SW480 (cell line): ENCODE measurements at places on chromosomes 1 and 21.

DNA sequence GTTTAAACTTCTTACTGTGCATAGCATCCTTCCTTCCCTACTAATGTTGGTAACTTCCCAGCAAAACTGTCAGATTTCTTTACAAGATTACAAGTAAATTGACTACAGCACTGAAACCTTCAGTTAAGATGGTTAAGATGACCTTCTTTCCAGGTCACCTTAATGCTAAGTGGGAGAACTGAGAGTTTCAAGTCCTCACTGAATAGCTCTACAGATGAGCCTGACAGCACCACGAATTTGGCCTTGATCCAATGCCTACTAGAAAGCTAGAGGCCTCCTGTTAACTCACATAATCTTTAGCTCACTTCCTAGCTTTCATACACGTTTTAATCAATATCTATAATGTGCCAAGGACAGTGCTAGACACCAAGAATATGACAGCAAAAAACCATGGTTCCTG is 276.0 kb upstream of the PLD5 start:
- no peak for DNase-seq

- DNase-seq, result peak; percentile 93
Measured at GRCh38 chr1:153533689-153534201, 2.0 kb downstream of the S100A6 start.

DNA sequence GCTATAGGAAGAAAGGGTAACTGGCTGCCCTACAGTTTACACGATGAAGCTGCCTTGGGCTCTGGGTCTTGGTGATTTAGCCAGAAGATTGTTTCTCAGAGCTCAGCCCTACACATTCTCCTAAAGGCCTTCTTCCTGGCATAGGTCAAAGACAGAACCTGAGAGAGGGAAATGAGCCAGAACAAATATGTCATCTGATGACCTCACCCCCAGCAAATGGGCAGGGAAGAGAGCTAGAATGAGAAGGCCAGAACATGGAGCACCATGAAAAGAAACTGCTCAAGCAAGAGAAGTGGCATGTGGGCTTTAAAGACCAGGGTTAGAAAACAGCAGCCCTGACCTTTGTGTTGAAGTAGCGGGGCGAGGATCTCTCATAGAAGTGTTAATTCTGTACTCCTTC is 5.5 kb upstream of the ILDR2 start:
- DNase-seq, result no peak

GRCh38 chr21:36456729-36457414 is 23.1 kb downstream of the CLDN14 start:
- no peak for DNase-seq

- peak; percentile 20 for DNase-seq
Measured at GRCh38 chr1:53330819-53331218, 2.9 kb upstream of the LRP8 start.

DNA sequence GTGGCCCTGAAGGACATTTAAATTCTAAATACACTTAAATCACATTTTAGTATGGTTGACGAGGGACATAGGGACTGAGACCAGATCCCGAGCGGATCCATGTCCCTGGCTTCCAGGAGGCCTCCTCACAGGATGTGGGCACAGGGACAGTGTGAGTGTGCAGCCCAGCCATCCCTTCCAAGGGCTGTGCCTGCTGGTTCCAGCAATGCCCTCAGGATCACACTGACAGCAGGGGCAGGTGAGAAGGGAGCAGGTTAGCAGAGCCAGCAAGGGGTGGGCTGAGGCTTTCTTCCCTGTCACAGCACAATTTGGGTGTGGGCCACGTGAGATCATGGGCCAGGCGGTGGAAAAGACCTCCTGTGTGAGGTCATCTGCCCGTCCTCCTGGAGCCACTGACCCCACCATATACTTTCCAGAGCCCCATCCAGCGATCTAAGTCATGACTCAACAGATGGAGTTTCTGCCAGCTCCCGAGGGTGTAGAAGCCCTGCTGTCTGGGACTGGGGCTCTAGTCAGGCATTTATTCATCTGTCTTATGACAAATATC is 37.0 kb upstream of the PRSS38 start:
- no peak for DNase-seq

DNA sequence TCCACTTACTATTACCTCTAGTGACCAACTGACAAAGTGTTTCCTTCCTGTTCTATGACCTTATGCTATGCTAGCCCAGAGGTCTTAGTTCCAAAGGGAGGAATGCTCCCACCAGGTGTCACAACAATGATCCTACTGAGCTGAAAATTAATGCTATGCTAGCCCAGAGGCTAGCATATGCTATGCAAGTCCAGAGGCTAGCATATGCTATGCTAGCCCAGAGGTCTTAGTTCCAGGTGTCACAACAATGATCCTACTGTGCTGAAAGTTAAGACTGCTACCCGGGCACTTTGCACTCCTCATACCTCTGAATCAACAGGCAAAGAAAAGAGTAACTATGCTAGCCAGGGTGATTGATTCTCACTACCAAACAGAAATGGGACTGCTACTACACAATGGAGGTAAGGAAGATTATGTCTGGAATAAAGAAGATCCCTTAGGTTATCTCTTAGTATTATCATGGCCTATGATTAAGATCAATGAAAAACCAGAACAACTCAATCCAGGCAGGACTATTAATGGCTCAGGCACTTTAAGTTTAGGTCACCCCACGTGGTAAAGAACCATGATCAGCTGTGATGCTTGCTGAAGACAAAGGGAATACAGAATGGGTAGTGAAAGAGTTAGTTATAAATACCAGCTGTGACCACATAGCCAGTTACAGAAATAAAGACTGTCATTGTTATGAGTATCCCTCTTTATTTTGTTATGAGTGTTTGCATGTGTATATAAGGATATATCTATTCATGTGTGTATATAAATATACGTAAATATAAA is 114.1 kb downstream of the CSMD2 start:
- no peak for DNase-seq

GRCh38 chr1:174740249-174740968 is 259.3 kb upstream of the CACYBP start:
- DNase-seq, result no peak

DNA sequence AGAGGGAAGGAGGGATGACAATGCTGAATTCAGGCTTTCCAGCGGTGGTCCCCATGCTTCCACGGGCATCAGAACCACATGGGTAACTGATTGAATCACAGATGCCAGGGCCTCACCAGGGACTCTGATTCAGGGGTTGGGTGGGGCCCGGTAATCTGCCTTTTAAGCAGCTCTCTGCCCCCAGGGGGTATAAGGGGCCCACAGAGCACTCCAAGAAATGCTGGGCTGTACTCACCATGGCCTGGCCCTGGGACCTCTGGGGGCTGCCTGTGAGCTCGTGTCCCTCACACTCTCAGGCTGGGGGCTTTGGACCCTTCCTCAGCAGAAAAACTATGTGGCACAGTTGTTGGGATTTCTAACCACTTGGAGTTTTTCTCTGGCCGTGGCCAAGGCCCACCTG is 70.6 kb downstream of the ARHGEF10L start:
- DNase-seq, result no peak

GRCh38 chr1:214418391-214418790 is 133.0 kb downstream of the PTPN14 start:
- DNase-seq, result no peak

GRCh38 chr1:58398714-58399113 is 147.8 kb downstream of the OMA1 start:
- DNase-seq, result no peak

DNA sequence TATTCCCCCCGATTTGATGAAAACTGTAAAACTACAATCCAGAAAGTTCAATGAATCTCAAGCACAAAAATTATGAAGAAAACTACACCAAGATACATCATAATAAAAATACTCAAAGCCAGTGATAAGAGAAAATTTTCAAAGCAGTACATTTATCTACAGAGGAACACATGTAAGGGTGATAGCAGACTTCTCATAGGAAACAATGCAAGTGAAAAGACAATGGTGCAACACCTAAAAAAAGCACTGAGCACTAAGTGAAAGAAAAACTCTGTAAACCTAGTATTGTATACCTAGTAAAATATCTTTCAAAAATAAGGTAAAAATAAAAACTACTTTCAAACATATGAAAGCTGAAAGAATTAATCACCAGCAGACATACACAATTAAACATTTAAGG is 76.1 kb upstream of the IRF2BP2 start:
- peak; percentile 31 for DNase-seq

DNA sequence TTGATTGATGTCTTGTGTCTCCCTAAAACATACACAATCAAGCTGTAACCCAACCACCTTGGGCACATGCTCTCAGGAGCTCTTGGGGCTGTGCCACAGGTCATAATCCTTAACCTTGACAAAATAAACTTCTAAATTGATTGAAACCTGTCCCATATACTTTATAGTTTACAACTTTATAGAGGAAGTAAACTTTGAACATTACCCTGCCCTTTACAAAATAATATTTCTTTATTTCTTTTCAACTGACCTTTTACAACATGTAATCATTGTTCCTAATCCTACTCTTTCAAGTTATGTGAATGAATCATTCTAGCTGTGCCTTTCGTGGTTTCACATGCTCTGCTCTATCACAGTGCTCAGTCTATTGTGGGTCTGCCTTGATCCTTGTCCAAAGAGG is 118.3 kb upstream of the ATP1A1 start:
- DNase-seq, result peak; percentile 79

DNA sequence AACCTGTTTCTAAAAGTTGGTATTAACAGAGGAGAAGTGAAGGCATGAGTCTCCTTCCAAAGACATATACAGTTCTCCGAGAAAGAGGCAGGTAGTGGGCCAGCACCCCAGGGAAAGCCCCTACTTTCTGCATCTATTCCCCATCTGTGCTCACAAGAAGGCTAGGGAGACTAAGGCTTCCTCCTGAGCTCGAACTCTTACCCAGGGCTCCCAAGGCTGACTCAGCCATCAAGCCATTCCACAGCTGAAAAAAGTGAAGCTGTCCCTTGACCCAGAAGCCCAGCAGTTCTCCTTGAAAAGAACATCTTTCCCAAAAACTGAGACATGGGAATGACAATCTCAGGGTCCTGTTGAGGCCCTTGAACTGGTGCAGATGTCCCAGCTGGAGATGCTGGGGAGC is 1.9 kb upstream of the PADI3 start:
- no peak for DNase-seq

- peak; percentile 22 for DNase-seq
Measured at GRCh38 chr21:46100426-46100825, 2.5 kb downstream of the COL6A2 start.

DNA sequence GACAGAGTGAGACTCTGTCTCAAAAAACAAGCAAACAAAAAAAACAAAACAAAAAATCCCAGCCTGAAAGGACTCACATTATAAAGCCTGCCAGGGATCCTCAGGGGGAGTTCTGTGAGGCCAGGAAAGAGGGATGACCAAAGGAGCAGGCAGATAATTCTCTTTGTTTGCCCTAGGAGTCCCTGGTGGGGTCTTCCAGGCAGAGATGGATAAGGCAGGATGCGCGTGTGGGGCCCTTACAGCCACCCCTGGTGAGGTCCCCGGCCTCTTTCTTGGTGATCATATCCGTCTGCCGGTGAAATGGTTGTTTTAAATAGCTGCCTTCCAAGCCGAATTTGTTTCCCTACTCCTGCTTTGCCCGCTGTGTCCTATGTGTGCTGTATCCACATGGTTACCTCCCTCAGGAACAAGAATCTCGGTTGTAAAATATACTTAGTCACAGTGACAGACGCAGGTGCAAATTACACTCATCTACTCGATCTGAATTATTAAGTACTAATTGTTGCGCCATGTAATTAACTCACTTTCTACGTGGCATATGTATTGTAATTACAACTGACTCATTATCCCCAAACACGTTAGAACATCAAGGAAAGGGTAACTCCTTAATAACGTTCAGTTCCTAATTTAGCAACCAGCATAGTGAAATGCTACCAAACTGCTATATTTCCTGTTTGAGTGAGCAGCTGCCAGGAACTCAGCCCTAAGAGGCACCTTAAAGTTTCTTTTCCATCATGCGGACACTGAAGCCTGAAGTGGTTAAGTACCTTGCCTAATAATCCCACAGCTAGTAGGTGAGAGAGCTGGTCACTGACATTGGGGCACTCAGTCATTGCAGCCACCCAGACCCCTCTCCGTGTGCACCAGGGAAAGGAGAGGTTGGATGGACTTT is 106.4 kb downstream of the ZSCAN20 start:
- DNase-seq, result no peak
